Gastroesophageal sphincter (tissue), 4 donors: ENCODE measurements at places on chromosomes 16 and 17.

DNA sequence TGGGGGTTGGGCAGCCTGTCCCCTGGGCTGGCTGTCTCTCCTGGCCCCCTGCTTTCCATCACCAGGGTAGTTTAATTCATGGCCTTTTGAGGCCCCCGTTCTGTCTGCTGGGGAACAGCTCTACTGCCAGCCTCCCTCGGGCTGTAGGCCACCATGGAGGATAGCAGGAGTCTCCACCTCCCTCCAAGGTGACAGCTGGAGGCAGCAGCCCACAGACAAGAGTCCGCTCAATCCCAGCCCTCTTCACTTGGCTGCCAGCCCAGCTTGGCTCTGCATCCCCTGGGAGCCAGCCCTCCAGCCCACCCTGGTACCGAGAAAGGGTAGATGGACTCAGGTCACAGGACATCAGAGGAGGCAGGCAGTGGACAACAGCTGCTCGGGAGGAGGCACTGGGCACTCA lies 194.6 kb upstream of the SDK2 start:
- no peak for ATAC-seq

- ATAC-seq = no peak
Measured at GRCh38 chr16:24069036-24069590, 187.0 kb upstream of the CACNG3 start.

- no peak for ATAC-seq
Measured at GRCh38 chr17:78458736-78459335, 80.4 kb downstream of the PGS1 start.

GRCh38 chr17:49249292-49249794 lies 18.8 kb upstream of the PHOSPHO1 start:
- no peak for ATAC-seq

GRCh38 chr17:50151937-50152547 lies 1.6 kb upstream of the PPP1R9B start:
- peak; percentile 70 for ATAC-seq
